Cardiac muscle cell (in vitro differentiated cells and primary cell): ENCODE measurements at places on chromosomes 4 and X.

GRCh38 chr4:7539186-7539585 is 104.5 kb upstream of the PSAPL1 start:
- no peak for DNase-seq

DNA sequence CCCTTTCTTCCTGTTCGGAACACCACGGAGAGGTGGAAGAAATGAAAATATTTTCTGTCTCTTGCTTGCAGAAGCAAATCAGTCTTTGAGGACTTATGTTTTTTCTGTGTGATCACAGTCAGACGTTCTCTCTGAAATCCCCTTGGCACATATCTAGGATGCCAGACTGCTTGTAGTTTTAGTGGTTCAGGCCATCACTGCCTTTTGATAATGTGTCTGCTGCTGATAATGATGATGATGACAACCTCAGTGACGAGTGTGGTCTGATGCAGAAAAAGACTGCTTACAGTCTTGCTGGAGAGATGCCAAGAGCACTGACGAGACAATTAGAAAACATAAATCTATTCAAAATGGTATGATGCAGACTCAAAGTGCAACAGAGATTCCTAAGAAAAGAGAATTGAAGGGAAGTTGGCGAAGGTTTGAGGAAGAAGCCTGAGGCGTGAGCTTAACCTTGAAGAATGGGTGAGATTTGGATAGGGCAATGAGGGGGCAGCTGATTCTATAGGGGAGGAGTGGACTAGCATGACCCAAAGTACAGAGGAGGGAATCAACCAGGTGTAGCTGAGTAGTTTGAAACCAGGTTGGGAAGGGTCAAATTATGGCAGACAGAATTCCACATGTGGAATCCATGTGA is 7.9 kb downstream of the RAB33A start:
- no peak for DNase-seq

- DNase-seq = no peak
Measured at GRCh38 chrX:50407976-50408375, 62.6 kb downstream of the DGKK start.

DNA sequence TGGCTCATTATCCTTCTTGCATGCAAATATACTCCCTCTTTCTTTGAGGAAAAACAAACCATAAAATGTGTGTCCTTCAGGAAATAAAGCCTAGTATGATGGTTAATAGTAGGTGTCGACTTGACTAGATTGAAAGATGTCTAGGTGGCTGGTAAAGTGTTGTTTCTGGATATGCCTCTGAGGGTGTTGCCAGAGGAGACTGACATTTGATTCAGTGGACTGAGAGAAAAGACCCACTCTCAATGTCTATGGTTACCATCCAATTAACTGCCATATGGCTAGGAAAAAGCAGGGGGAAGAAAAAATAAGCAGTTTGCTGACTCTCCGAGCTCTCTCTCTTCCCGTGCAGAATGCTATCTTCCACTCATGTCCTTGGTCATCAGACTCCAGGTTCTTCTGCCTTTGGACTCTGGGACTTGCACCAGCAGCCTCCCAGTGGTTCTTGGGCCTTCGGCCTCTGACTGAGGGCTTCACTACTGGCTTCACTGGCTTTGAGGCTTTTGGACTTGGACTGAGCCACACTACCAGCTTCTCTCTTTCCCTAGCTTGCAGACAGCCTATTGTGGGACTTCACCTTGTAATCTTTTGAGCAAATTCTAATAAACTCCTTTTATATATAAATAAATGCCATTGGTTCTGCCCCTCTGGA is 532.1 kb upstream of the HTR2C start:
- DNase-seq = no peak

GRCh38 chr4:19293080-19293479 is 958.6 kb upstream of the SLIT2 start:
- no peak for DNase-seq

GRCh38 chr4:132383571-132384199 is 765.4 kb upstream of the PCDH10 start:
- DNase-seq = no peak

- DNase-seq = peak; percentile 42
Measured at GRCh38 chr4:55444827-55445226, 49.1 kb downstream of the TMEM165 start.
